ENCODE measurements at places on chromosomes 2 and 18. TPM values are rescaled to one million over a fixed set of nuclear protein-coding genes. Genes with fewer than 3 reads are reported as not detected.

GRCh38 chr2:201432621-201433393 lies 18.5 kb downstream of the TRAK2 start:
- ATAC-seq: no peak

- ATAC-seq: peak; percentile 15
Observed at GRCh38 chr2:203743441-203743981, 37.1 kb downstream of the CD28 start.

GRCh38 chr18:49590608-49591007 lies 28.8 kb downstream of the LIPG start:
- no peak for ATAC-seq

DNA sequence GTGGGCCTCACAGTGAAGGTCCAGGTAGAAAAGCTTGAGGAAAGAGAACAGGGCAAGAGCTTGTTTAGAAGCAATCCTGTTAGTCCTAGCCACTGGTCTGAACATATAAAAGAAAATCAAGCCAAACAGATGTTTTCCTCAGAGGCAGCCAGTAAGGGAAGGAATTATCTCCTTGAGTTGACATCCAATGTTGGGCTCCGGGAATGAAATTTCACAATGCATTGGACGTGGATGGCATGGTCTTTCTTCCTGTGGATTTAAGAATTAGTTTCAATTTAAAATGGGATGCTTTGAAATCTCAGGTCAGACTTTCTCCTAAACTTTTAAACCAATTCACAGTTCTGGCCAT lies 92.1 kb downstream of the ACKR3 start:
- no peak for ATAC-seq

- ATAC-seq: no peak
Observed at GRCh38 chr2:210475706-210476105, 853 bp downstream of the LANCL1 start.

GRCh38 chr2:63875131-63875527 lies 33.4 kb downstream of the UGP2 start:
- no peak for ATAC-seq

DNA sequence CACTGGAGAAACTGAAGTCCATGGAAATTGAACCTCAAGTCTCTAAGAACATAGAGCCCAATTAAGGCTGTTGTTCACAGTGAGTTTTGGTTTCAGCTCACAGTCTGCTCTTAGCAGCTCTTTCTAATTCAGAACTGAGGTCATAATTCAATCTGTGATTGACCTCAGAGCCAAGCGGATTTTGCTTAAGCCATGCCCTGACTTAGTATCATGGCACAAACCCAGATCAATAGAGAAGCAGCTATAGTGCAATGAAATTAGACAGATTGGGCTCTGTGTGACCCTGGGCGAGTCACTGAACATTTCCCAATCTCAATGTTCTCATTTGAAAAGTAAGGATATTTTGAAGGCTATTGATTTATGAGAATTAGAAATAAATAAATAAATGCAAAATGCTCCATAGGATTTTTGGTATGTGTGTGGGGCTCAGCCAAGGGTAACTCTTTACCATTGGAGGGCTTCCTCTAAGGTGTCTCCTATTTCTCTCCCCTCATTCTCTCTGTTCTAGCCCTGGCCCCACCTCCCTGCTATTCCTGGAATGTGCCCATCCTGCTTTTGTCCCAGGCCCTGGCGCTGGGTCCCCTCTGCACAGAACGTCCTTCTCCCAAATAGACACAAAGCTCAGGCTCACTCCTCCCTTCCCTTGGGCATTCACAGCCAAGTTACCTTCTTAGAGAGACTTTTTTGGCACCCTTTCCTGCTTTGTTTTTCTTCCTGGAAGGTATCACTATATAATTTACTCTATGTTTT lies 239.6 kb downstream of the LPIN1 start:
- no peak for ATAC-seq

DNA sequence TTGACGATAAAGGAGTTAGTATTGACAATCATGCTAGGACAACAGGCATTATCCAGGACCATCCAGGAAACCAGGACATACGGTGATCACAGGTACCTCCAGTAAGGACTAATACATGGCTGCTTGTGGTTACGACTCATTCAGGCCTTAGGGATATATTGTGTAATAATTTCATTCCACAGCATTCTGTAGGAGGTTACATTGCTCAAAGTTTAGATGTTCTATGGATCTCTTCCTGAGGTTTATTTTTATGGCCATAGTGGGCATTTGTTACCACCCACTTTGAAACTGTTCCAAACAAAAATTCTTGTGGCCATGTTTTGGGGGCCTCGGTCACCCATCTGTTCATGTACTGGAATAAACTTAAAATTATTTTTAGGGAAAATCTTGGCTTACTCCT lies 431.6 kb downstream of the METTL4 start:
- no peak for ATAC-seq

- ATAC-seq: no peak
Observed at GRCh38 chr2:186302263-186302662, 183.8 kb upstream of the ZC3H15 start.

RAD51AP2 gene
- not detected for total RNA-seq

RNF25 gene
- total RNA-seq: 20.7 TPM

FEV gene
- total RNA-seq: not detected

IL18RAP gene
- 5.6 TPM for total RNA-seq

ABCG8 gene
- total RNA-seq: not detected

Data from activated T-helper 17 cell treated with anti-CD3 and anti-CD28 coated beads, Interleukin-2, amount 50 U/mL, for 72 hours (primary cell).